ENCODE measurements at places on chromosomes 5 and 9.

- DNase-seq = no peak
Measured at GRCh38 chr9:124475868-124476690, 25.8 kb downstream of the ADGRD2 start.

DNA sequence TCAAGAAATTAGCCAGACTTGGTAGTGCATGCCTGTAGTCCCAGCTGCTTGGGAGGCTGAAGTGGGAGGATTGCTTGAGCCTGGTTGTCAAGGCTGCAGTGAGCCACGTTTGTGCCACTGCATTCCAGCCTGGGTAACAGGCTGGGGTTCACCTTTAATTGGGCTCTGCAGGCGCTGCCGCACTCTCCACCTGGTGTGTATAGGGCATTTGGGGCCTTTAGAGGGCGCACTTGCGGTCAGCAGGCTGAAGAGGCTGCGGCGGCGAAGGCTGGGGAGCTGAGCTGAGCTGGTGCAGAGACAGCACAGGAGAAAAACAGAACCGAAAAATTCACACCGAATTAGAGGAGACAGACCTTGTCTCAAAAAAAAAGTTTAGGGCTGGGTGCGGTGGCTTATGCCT, 31.2 kb downstream of the CDK7 start:
- no peak for DNase-seq

DNA sequence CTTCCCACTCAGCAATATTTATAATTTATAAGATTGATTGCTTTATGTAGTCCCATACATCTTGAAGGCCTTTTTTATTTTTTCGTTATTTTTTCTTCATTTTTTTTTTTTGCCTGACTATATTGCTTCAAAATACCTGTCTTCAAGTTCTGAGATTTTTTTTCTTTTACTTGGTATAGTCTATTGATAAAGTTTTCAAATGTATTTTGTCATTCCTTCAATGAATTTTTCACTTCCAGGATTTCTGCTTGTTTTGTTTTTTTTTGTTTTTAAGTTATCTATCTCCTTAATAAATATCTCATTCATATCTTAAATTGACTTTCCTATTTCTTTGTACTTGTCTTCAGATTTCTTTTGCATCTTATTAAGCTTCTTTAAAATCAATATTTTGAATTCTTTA, 905.6 kb upstream of the CDH6 start:
- no peak for DNase-seq

DNA sequence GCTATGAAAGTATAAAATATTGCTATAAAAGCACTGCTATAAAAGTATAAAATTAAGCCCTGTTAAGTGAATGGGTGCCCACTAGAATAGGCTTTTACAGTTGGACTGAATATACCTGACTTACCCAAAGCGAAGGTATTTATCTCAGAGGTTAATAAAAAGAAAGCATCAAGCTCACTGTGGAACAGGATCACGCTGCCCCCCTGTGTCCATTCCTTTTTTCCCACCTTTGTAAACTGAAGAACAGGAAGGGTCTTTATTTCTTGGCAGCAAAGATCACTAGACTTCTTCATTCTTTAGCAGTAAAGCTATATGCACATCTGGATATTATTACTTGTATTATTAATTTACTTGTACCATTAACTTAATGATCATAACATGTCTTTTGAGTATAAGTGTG, 22.1 kb upstream of the PLPP6 start:
- DNase-seq = peak; percentile 41

- DNase-seq = no peak
Measured at GRCh38 chr9:107170801-107171200, 112.3 kb upstream of the RAD23B start.

DNA sequence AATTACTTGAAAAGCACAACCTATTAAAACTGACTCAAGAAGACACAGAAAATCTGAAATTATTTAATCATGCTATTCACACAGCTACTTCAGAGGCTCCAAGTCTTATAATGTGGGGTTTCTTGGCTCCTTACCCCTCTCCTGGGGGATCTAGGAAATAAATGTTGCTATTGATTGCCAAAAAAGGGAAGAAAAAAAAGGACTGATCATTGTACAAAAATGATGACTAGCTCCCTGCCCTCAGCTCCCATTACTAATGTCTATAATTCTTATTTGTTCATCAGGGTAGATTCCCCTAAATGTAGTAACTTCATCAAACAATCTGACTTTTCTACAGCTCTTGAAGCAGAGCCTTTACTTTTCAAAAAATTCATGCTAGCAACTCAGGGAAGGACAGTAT, 3.3 kb upstream of the SMC5 start:
- no peak for DNase-seq

- DNase-seq = peak; percentile 59
Measured at GRCh38 chr5:126449751-126450271, 26.6 kb downstream of the GRAMD2B start.

GRCh38 chr5:78527054-78527859, 121.3 kb downstream of the LHFPL2 start:
- no peak for DNase-seq

- DNase-seq = peak; percentile 83
Measured at GRCh38 chr9:112174222-112174964, 704 bp downstream of the SUSD1 start.

DNA sequence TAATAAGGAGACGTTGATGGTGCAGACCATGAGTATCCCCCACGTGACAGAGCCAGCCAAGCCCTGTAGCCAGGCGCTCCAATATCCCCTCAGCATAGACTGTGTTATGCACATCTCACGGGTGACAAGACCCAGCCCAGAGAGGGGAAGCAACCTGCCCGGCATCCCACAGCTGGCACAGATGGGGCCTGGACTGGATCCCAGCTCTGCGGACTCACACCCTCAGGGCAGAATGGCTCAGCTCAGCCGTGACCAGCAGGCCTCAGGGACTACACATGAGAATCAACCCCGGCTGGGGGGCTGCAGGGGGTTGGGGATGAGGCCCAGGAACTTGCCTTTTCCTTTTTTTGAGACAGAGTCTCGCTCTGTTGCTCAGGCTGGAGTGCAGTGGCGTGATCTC, 11.7 kb downstream of the FIBCD1 start:
- no peak for DNase-seq

DNA sequence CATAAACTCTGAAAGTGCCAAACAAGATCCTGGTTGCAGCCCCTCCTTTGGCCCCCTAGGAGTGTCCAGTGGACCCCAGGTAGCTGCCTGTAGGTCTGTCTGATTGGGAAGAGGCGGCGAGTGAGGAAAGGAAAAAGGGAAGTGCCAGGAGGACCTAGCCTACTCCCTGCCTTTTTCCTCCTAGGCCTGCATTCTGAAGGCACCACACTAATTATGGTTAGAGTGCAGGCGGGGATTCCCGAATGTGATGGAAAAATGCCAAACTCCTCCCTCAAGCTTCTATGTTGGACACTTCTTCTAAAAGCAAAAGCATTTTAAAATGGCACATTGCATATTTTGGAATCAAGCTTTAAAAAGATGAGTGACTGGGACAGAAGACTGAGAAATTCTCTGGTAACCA, 83.2 kb upstream of the SMIM15 start:
- no peak for DNase-seq
